Muscle of back (tissue), 13 donors: ENCODE measurements at places on chromosomes 16 and 17. TPM values are rescaled to one million over a fixed set of nuclear protein-coding genes. Genes with fewer than 3 reads are reported as not detected.

SLC16A13 gene
- polyA plus RNA-seq = 1.3 TPM

HSDL1 gene
- polyA plus RNA-seq = 14.4 TPM

MPP2 gene
- 3.2 TPM for polyA plus RNA-seq

ANKFN1 gene
- polyA plus RNA-seq = 3.2 TPM

TMED6 gene
- 1.7 TPM for polyA plus RNA-seq

GPRC5C gene
- polyA plus RNA-seq = 20.6 TPM

ABCC12 gene
- polyA plus RNA-seq = 0.34 TPM

CCR7 gene
- 0.27 TPM for polyA plus RNA-seq

ABCA6 gene
- polyA plus RNA-seq = 9.2 TPM
